ENCODE measurements at places on chromosomes 16 and 17.

DNA sequence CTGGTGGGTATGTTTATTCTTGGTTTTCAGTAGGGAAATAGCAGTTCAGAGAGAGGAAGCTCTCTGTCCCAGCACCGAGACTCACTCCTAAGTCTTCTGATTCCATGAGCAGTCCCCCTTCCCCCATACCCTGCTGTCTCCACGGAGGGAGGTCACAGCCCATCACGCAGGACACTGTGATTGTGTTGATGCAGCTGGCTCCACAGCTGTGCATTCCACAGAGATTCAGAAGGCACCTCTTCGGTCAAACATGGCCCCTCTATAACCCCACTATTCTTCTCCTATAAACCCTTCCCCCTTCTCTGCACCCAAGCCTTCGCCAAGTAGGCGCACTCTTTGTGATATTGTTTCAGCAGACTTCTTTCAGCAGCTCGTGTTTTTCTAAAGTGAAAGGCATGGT is 104.3 kb upstream of the HLF start:
- DNase-seq: no peak

DNA sequence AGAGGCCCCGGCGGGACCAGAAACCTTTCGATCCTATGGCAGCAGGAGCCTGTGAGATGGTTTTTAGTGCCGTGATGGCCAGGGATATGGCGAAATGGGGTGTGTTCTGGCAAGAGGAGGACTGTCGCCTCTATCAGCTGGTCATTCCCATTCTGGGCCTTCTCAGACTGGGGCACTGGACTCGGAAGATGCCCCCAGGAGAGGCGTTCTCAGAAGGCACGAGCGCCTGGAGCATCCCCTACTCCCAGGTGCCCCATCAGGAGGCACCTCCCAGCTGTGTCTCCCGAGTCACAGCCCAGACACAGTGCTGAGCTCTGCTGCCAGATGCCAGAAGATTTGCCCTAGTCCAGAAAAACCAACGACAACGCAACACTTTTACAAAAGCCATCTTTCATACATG is 54.6 kb upstream of the ENDOV start:
- no peak for DNase-seq

DNA sequence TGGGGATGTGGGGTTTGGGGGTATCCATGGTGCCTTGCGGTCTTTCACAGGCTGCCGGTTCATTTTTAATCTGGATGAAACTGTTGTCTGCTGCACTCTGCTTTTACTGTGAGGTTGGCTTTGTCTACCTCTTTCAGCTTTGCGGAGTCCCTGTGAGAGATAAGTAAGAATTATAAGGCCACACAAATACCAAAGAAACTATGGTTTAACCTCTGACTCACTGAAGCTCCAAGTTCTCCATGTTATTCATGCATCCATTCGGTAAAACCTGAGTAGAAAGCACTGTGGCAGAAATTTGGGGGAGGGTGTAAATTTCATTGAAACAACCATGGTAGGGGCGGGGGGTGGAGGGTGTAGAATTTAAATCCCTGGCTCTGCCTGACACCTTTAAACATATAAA is 30.5 kb downstream of the KIAA0753 start:
- DNase-seq: no peak

DNA sequence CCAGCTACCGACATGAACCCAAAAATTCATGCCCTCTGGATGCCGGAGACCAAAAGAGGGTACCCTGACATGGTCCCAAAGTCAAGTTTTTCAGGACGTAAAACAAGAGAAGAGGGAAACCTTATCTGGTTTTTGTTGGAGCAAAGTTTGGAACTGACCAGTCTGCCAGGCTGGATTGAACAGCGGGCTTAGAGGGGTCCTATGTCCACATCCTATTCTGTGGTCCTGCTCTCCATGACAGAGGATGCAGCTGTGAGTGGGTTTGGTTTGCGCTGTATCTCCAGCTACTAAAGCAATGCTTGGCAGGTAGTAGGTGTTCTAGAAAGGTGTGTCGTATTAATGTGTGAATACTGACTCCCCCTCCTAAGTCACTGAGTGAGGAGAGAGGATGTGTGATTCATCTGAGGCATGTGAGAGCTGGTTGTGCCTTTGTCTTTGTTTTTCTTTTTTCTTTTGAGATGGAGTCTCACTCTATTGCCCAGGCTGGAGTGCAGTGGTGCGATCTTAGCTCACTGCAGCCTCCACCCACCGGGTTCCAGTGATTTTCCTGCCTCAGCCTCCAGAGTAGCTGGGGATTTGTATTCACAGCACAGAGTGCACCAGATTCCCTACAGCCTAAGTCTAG is 31.0 kb downstream of the PMM2 start:
- no peak for DNase-seq

Measured in T-cell (primary cell).